Ascending aorta (tissue), 2 donors: ENCODE measurements at places on chromosomes 11 and 22. TPM values are rescaled to one million over a fixed set of nuclear protein-coding genes. Genes with fewer than 3 reads are reported as not detected.

DNA sequence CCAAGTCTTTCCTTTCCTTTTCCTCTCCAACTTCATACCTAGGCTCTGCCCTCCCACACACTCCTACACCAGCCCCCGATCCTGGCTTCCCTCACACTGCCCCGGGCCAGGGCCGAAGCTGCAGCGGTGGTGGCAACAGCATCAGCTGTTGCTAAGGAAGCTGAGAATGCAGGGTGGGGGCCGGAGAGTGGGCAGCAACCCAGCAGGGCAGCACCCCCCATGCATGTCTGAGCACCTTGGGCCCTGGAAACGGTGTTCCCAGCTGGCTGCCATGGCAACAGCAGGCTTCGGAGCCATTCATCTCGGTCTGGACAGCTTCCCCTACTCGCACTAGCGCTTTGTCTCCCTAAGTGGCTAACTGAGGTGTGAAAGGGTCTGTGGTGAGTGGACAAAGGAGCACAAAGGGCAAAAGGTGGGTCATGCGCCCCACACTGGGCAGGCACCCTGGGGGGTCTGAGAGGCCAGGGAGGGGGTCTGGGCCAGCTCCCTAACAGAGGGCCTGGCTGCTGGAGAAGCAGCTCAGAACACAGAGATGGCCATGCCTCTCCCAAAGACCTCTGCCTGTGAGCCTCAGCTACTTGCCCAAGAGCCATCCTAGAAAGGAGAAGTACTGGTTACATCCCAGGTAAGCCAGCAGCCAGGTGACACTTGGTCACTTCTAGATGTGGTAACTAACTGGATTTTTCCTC lies 42.1 kb upstream of the JAM3 start:
- no peak for DNase-seq

Gene DDI1
- not detected for total RNA-seq

Gene MPPED1
- total RNA-seq, result not detected

- DNase-seq, result no peak
These were observed 15.1 kb upstream of the AIFM3 start for GRCh38 chr22:20951932-20952380.

Gene TECTA
- total RNA-seq, result not detected
